ENCODE measurements at places on chromosomes 2 and 18.

- no peak for DNase-seq
These were observed at the start of gene SULT1C2 for GRCh38 chr2:108288534-108289106. SULT1C2 (plus strand) TSS chr2:108288895; CDS start chr2:108293668, 4,773 bp downstream.

DNA sequence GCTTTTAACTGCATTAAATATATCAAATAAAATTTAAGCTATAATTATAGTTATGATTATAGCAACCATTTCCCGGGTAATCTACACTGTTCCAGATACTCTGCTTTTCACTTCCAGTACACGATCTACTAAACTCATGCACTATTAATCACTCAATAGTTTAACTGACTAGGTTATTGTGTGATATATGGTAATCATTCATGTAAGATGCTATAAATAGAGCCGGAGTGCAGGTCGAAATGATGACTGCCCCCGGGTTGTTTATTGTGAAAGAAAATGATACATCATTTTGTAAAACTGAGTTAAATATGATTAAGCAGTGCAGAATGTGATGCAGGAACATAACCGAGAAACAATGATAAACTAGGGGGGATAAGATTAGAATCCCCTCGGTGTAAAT lies 434.6 kb upstream of the DSEL start:
- DNase-seq: no peak

DNA sequence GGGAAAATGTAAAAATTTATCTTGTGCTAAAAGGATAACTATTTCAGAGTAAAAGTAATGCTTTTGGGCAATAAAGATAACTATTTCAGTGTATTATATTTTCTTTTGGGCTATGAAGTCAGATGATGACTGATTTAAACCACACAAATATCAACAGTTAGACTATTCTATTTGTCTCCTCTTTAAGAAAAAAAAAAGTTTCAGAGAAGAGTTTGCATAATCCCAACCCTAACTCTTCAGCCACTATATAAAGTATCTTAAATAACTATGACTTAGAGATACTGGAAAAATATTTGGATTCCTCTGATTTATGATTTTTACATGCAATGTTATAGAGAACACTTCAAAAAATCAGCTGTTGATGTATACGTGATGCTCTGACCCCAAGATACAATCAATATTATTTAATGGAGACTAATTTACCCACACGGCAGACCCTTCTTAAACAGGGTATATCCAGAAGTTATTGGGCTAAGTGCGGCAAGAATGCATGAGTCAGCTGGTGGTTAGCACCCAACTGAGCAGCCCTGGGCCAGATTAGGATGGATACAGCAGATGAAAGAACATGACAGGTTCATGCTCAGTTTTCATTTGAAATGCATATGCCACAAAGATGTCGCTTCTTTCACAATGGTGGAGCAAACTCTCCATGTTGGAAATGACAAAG lies 279.0 kb downstream of the AFF3 start:
- DNase-seq: no peak

GRCh38 chr2:2926009-2926857 lies 451.4 kb downstream of the EIPR1 start:
- no peak for DNase-seq

DNA sequence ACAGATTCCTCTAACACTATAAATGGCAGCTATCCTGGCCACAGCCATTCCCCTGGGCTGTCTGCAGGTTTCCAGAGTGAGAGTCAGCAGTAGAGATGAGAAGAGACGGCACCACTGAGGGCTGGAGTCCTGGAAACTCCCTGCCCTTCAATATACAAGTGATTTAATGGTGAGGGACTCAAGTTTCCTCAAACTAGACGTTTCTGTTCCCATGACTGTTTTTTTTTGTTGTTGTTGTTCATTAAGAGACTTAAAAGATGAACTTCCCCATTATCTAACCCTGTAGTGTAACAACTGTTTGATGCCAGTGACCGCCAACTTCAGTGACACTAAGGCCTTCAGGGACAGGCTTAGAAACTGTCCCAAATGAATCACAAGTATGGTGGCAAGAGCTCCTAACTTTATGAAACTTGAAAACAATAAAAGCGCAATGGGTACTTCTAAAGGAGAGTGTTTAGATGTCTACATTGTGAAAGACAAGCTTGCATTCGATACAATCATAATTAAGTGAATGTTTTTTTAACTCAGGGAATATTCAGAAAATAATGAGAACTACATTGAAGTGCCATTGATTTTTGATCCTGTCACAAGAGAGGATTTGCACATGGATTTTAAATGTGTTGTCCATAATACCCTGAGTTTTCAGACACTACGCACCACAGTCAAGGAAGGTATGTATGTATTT lies 34.0 kb downstream of the IL1R2 start:
- no peak for DNase-seq

DNA sequence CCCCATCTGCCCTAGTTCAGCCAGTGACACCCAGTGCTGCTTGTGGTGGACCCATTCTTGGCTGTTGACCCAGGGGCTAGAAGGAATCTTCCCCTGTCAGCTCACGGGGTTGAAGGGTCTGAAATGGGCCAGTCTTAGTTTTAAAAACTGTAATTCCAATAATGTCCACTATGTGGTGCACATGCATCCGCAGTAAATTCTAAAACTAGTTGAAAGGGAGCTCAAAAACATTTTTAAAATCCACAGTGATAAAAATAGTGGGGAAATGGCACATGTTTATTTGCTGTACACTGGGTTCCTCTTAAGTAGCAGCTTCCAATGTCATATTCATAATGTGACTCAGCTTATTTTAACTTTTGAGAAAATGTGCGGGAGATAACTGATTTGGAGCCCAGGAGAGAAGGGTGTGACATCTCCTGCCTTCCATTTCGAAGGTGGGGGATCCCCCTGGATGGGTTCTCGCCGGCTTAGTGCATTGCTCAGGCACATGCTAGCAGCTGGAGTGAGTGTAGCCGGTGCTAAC lies 32.8 kb downstream of the GRHL1 start:
- DNase-seq: no peak

All from stimulated activated CD8-positive, alpha-beta memory T cell treated with anti-CD3 and anti-CD28 coated beads, Interleukin-15, amount 100 ng/mL, for 24 hours (primary cell).